MM.1S (cell line): ENCODE measurements at places on chromosomes 3 and 15.

- DNase-seq: no peak
Observed at GRCh38 chr3:126117212-126117611, 33.3 kb upstream of the SLC41A3 start.

DNA sequence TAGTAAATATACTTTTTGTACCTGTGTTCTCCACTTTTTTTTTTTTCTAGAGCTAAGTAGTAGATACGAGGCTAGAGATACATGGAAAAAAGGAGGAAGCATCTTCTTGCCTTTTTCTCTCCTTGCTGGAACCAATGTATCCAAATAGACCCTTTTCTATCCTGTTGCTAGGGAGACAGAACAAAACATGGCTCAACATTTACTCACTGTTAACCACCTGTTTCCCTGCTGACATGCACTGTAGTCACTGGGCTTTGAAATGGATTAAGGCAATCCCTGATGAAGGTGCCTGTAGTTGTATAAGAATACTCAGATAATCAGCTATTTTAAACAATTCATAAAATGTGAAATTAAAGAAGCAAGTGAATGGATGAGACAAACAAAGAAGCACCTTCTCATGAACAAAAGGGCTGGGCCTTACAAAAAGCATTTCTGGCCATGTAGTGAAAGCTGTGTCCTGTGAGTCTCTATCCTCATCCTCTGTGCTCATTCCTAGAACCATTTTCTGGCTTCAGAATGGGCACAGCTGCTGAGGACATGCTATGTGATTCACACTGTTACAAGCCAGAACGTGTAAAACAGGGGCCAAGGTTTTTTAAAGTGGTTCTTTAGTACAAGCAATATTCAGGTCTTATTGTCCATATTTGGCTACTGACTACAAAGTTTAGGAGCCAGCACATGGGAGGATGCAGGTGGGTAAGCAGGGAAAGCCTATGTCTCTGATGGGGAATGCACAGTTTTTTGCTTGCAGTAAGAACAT is 100.4 kb upstream of the NDN start:
- no peak for DNase-seq

DNA sequence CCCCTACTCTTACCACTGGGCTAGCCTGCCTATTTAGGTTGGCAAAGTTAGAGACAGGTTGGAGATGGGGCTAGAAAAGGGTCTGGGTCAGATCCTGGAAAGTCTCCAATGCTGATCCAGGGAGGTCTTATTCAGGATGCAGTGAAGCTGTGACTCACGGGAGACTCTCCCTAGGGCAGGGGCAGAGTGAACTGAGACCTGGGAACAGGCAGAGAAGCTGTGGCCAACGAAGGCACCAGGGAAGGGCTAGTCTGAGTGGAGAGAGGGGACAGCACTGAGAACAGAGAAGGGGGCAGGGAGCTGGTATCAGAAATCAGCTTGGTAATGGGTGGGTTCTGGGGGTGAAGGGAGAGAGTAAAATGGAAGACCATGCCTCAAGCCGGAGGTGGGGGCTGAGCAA is 2.2 kb downstream of the LTF start:
- DNase-seq: no peak

DNA sequence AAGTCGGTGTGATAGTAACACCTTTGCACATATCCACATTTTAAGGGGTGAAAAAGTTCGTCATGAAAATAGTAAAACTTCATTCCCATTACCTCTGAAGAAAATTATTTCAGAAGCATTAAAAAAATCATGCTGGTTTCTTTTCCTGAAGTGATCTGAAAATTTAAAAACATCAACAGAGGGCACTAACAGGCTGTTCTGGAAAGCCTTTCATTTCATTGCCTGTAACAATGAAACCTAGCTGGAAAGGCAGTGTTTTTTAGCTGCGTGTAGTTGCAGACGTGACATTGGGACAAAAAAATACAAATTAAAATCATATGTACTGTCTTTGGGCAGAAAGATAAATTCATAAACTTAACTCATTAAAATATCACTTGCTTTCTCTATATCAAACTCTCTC is 993.8 kb downstream of the GBE1 start:
- DNase-seq: no peak

GRCh38 chr3:191762323-191762960 is 301.5 kb downstream of the PYDC2 start:
- no peak for DNase-seq

DNA sequence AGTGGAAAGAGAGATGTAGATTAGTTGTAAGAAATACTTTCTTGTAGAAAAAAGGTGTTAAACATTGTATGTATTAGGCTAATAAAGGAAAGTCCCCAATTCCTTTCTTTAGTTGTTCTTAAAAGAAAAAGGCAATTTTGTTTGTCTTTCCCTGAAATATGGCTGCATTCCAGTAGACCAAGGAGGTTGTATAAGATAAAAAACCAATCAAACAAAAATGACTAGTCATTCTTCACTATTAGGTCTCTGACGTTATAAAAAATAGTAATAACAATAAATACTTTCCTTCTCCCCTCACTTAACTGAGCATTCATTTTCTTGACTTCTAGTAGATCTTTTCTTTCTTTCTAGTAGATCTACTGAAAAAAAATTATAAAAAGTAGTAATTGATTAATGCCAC is 8.6 kb upstream of the PPM1L start:
- DNase-seq: peak; percentile 33

GRCh38 chr15:94125156-94125555 is 106.2 kb upstream of the MCTP2 start:
- no peak for DNase-seq

DNA sequence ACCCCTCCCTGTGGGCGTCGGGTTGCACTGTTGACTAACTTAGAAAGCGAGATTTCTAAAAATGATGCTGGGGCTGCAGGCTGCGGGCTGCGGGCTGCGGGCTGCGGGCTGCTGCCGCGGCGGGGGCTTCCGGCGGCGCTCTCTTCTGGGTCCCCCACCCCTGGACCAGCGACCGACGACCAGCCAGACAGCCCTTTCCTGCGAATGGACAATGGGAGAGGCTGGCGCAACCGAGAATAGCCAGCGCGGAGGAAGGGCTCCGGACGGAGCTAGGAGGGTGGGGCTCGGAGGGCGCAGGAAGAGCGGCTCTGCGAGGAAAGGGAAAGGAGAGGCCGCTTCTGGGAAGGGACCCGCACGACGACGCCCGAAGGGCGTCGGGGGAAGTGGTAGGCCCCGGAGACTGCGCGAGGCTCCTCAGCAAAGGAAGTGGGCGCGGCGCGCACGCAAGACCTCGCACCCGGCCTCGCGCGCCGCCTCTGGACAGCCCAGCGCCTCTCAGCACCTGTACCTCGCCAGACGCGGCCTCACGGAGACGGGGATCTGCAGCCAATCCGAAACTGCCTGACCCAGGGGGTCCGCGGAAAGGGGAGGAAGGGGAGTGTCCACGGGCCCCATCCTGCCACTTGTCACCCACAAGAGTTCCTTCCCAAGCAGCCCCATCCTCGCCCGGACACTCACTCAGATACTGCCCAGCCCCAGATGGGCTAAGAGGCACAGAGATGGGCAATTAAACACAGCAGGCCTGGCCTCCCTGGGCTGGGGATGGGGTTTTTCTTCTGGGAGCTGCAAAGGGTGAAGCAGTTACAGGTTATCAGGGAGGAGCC is 70.7 kb downstream of the SLC12A8 start:
- peak; percentile 59 for DNase-seq

- no peak for DNase-seq
Observed at GRCh38 chr15:62063825-62064635, 2.7 kb upstream of the C2CD4A start.

DNA sequence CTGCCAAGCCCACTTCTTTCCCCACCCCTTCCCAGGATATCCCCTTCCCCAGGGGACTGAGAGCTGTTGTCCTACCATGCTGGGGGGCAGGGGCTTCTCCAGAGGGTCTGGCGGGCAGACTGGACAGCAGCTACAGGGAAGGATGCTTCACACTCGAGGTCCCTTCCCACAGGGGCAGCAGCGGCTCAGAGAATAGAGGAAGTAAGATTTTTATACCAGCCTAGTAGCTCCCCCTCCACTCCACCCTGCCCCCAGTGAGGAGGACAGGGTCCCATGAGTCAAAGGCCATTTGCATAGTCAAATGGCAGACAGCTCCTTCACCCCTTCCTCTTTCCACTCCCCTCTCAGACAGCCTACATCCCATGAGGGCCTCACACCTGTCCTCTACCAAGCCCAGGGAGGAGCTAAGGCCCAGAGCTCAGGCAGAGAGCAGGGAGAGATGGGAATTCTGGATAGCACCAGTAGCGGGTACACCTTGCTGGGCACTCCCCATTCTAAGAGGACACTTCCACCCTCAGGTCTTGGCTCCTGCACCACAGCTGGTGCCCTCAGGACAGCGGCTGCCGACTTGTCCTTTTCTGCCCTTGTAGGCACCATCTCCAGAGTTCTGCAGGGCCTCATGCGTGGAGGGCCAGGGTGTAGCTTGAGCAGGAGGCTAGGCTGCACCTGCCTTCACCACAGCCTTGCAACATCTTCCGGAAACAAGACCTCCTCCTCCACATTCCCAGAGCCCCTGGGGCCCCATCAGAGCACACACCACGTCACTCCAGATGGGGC is at the start of gene TLR9:
Gene TLR9, minus strand, starts transcription at position 194 of the 777 bp plus-strand sequence. Its CDS starts 116 bp downstream, at position 78.
- DNase-seq: peak; percentile 52

DNA sequence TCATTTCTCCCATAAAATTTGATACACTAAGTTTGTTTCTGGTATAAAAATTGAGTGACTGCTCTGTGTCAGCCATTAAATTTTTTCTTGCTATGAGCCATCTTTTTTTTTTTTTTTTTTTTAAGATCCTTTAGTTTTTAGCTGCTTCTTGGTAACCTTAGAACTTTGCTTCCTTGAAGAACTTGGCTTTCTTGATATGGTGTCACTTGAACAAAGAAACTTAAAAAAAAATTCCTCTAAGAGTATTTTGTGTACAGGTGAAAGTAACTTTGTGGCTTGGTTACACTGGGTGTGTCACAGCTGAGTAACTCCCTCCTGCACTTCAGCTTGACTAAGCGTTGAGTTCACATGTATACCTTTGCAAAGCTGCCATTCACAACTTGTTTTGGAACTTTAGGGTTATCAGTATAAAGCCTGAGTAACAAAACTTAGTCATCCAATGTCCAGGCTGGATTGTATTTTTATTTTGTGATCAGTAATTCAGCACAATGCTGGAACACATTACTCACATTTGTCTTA is 6.5 kb downstream of the CHD2 start:
- DNase-seq: peak; percentile 35

DNA sequence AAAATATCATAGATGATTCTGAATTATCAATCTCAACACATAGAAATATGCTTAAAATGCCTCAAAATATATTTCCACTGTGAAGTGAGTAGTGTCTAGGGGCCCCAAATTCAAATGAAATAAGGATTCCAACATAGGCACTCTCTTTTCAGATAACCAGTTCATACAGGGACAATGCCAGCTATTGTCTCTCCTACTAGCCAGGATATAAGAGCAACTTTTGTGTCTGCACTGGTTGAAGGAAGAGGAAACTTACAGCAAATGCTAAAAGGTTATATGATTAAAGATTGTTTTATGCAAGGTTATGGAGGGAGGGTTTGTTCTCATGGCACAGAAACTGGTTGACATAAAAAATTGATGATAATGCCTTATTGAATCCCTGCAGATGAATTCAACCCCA is 579.4 kb upstream of the ALCAM start:
- no peak for DNase-seq

GRCh38 chr3:7447197-7447769 is 586.4 kb downstream of the GRM7 start:
- DNase-seq: no peak

DNA sequence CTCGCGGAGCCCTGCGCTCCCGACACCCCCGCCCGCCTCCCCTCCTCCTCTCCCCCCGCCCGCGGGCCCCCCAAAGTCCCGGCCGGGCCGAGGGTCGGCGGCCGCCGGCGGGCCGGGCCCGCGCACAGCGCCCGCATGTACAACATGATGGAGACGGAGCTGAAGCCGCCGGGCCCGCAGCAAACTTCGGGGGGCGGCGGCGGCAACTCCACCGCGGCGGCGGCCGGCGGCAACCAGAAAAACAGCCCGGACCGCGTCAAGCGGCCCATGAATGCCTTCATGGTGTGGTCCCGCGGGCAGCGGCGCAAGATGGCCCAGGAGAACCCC is 464 bp downstream of the SOX2 start:
- DNase-seq: no peak

- no peak for DNase-seq
Observed at GRCh38 chr3:31364711-31365110, 168.0 kb upstream of the STT3B start.

GRCh38 chr3:178454726-178455125 is 81.5 kb upstream of the KCNMB2 start:
- DNase-seq: no peak

GRCh38 chr3:182516597-182517336 is 276.5 kb upstream of the ATP11B start:
- DNase-seq: peak; percentile 25

- no peak for DNase-seq
Observed at GRCh38 chr3:101571028-101571895, 2.7 kb upstream of the PCNP start.

- no peak for DNase-seq
Observed at GRCh38 chr3:11690863-11691766, 47.4 kb upstream of the VGLL4 start.

DNA sequence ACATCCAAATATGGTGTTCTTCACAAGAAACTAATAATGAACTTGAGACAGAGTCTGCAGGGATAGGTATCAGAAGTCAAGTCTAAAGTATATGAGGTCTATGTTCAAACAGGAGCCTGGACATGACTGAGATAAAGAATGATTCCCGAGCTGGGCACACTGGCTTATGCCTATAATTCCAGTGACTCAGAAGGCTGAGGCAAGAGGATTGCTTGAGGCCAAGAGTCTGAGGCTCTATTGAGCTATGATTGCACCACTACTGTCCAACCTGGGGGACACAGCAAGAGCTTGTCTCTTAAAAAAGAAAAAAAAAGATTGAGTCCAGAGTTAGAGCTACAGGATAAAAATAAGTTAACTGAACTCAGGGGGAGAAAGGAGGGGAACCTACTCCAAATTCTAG is 246.5 kb downstream of the LRRN1 start:
- no peak for DNase-seq

- DNase-seq: no peak
Observed at GRCh38 chr15:85094685-85095084, 113.0 kb downstream of the PDE8A start.

DNA sequence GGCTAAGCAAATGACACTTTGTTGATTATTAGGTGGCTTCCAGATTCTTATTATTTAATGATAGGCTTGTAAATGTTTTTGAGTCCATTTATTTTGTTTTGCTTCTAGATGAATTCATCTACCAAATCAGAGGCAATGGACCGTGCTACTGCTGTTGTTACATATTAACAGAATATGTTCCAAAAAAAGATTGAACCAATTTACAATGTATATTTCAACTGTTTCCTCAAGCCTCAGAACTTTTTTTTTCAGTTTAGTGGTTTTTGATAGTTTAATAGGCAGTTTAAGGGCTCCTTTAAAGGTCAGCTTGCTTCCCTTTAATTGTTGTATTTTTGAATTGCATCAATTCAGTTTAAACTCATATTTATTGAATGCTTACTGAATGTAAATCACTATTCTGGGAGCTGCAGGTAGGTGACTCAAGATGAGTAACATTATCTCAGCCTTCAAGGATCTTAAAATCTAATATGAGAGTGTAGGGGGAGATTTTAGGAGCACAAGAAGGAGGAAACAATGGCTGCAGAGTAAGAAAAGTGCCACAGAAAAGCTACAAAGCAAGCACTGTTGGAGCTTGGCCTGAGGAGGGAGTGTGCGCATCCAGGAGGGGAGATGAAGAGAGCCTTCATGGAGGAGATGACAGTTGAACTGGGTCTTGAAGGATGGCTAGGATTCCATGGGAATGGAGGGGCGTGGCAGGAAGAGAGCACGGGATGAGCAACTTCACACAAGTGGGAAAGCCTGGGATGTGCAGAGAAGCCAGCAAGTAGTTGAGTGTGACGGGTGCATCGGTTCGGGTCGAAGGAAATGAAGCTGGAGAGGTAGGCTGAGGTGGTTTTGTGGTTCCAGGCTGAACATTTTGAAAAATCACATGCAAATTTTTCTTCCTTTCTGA is 14.7 kb downstream of the MAP2K1 start:
- DNase-seq: no peak
